Muscle of leg (tissue), 16 donors: ENCODE measurements at places on chromosomes 16 and 17. TPM values are rescaled to one million over a fixed set of nuclear protein-coding genes. Genes with fewer than 3 reads are reported as not detected.

DNA sequence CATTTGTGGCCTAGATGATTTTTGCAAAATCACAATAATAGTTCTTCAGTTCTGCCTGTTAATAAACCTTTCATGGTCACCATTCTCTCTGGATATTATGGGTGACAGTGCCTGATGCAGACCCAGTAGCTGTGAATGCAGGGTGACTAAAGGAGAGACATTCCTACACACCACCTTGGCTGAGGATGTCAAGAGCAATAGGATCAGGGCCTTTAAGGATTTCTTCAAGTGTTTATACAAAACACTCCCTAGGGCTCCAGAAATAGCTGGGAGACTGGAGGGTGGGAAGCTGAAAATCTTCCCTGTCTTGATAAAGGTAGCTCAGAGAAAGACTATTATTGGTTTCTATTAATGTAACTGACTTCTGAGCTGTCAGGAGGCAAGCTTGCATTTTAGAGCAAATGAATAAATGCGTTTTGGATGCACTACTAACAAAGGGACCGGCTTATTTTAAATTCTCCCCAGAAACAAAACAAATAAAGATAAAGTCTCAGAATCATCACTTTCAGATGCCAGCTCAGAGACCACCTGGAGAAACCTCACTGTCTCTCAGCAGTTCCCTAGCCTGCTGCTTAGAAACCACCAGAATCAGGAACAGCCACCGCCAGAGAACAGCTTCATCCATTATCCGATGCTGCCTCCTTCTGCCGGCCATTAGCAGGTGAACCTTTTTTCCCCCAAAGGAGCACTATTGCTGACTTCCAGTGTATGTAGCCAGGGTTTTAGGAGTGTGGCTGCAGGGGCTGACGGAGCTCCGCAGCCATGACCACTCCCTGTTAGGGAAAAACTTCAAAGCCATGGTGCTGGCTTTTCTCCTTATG lies 171.4 kb upstream of the DYNLRB2 start:
- peak; percentile 84 for DNase-seq

GRCh38 chr16:53216798-53217197 lies 162.0 kb downstream of the CHD9 start:
- peak; percentile 42 for DNase-seq

DNA sequence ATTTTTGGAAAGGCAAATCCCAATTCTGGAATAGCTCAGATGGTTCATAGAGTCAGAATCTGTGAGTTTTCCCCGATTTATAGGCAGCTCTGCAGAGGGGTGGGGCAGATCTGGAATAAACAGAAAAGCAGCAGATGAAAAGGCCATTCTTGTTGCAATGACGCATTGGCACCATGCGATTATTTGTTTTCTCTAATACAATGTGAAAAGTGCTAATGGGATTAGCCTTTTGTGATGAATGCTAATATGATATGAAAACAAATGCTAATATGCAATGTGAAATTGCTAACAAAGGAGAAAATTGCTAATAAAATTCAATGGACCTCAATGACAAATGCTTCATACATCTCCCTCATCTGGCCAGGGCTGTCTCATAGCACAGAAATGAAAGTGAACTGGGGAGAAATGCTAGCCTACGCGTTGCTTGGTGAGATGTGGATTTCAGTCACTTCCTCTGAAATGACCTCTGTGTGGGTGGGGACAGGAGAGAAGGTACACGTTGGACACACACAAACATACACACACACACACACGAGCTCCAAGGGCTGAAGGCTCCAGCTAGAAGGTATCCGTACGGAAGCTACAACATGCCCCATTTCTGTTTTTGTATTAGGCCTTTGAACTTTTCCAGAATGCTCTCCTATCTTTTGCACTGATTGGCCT lies 394.5 kb downstream of the XYLT1 start:
- DNase-seq = no peak

- DNase-seq = no peak
Observed at GRCh38 chr17:78588258-78589030, 11.2 kb upstream of the DNAH17 start.

DNA sequence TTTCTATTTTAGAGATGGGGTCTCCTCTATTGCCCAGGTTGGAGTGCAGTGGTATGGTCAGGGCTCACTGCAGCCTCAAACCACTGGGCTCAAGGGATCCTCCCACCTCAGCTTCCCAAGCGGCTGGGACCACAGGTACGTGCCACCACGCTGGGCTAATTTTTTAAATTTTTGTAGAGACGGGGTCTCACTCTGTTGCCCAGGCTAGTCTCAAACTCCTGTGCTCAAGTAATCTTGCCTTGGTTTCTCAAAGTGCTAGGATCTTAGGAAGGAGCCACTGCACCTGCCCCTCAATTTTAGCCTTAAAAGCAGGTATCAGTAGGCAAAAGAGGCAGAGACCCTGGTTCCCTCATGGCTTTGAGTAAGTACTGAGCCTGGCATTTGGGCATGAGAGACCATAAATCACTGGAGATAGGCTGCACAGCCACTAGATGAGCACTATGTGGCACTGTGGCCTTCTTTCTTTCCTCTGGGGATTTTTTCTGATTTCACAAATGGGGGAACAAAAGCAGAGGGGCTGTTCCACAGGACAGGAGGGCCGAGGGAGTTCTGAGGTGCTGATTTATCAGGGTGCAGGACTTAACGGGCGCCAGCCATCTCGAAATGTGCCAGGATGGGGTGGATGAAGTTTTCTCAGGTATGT lies 82.2 kb downstream of the PLXDC1 start:
- peak; percentile 39 for DNase-seq

- DNase-seq = no peak
Observed at GRCh38 chr16:47567321-47567720, 106.2 kb downstream of the PHKB start.

Gene RAB26
- 0.40 TPM for total RNA-seq

Gene CDH1
- total RNA-seq = 1.0 TPM

Gene SEPTIN1
- 0.18 TPM for total RNA-seq

Gene WSB1
- 145 TPM for total RNA-seq

Gene ASGR1
- total RNA-seq = 1.5 TPM

Gene DNAAF8
- total RNA-seq = 0.66 TPM

Gene ZNF385C
- 2.8 TPM for total RNA-seq
